ENCODE measurements at places on chromosomes 7 and 10. TPM values are rescaled to one million over a fixed set of nuclear protein-coding genes. Genes with fewer than 3 reads are reported as not detected.

The PON1 gene
- total RNA-seq: 0.24 TPM

The PLAU gene
- 29.0 TPM for total RNA-seq

The GNAT3 gene
- not detected for total RNA-seq

The SBDS gene
- 98.9 TPM for total RNA-seq

- DNase-seq: no peak
Observed at GRCh38 chr7:111107579-111107978, 16.7 kb downstream of the LRRN3 start.

GRCh38 chr7:137978464-137979237 lies 23.2 kb downstream of the CREB3L2 start:
- DNase-seq: no peak

DNA sequence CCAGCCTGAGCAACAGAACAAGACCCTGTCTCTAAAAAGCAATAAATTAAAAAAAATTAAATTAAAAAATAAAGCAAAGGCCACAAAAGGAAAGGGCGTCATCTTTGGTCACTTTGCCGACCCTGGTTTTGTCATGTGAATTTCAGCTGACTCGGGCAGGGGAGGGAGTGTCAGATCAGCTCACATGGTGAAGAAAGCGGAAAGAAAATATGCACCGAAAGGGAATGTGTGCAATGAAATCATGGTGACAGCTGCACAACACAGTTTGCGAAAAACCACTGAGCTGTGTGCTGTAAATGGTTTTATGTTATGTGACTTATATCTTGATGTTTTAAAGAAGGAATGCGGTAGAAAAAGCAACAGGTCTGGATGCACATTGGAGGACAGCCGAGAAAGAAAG lies 39.8 kb downstream of the RCC1L start:
- no peak for DNase-seq

DNA sequence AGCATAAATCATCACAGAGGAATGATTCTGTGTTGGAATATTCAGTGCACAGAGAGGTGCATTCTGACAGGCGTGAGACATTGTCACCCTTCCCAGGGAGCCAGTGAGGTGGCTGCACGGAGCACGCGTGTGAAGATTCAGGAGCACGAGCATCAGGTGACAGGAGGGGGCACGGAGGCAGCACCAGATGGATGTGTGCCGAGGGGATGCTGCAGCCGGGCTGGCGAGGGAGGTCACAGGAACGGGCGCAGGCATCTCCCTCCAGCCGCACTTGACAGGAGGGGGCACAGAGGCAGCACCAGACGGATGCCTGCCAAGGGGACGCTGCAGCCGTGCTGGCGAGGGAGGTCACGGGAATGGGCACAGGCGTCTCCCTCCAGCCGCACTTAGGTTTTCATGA lies 66.5 kb downstream of the DIP2C start:
- peak; percentile 42 for DNase-seq

GRCh38 chr10:118471863-118472262 lies 123.6 kb downstream of the PRLHR start:
- no peak for DNase-seq

- no peak for DNase-seq
Observed at GRCh38 chr10:118436742-118437141, 94.6 kb upstream of the FAM204A start.

GRCh38 chr10:31401287-31401686 lies 82.3 kb downstream of the ZEB1 start:
- no peak for DNase-seq

- DNase-seq: peak; percentile 38
Observed at GRCh38 chr7:74066626-74067025, 17.0 kb upstream of the LIMK1 start.

- DNase-seq: no peak
Observed at GRCh38 chr7:134067164-134067563, 60.0 kb upstream of the LRGUK start.

- no peak for DNase-seq
Observed at GRCh38 chr7:131501422-131501821, 55.0 kb downstream of the PODXL start.

DNA sequence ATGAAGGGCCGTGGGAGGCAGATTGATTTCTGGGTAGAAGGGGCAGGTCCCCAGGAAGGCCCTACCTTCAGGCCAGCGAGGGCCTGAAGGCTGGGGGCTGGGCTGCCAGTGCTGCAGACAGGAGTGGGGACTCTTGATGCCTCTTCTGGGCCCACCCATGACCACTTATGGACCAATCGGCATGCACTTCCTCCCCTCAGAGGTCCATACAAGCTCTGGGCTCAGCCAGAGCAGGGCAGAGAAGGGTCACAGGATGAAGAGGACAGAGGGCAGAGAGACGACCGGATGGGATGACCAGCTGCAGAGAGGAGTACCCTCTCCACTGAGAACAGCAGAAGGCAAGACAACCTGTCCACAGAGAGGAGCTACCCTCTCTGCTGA lies 120.1 kb downstream of the DYNC2I1 start:
- no peak for DNase-seq

Data from lower lobe of right lung (tissue), 2 donors.